ENCODE measurements at places on chromosomes 6 and 20. TPM values are rescaled to one million over a fixed set of nuclear protein-coding genes. Genes with fewer than 3 reads are reported as not detected.

Gene AP5S1
- total RNA-seq, result 21.5 TPM

Gene SPAG4
- total RNA-seq, result 10.5 TPM

Gene CYP24A1
- not detected for total RNA-seq

Gene TFAP2C
- not detected for total RNA-seq

Gene ANKRD66
- not detected for total RNA-seq

Gene CST5
- not detected for total RNA-seq

Gene CYP39A1
- total RNA-seq, result 0.26 TPM

Gene TP53TG5
- total RNA-seq, result not detected

Gene AGPAT4
- total RNA-seq, result 11.6 TPM

Gene COL9A3
- total RNA-seq, result 0.38 TPM

Gene DEFB115
- total RNA-seq, result not detected

Gene NRSN1
- not detected for total RNA-seq

Gene CHRNA4
- 0.13 TPM for total RNA-seq

Gene ZC2HC1B
- not detected for total RNA-seq

Gene HLA-DRA
- under 0.01 TPM for total RNA-seq

Gene COL21A1
- total RNA-seq, result 1.2 TPM

Gene C6orf15
- total RNA-seq, result not detected

Gene CHD6
- total RNA-seq, result 25.4 TPM

Gene RBM24
- 0.64 TPM for total RNA-seq

Gene CST2
- total RNA-seq, result not detected

Gene HLA-DQB1
- total RNA-seq, result under 0.01 TPM

Gene MYCT1
- total RNA-seq, result 120 TPM

Gene TEAD3
- total RNA-seq, result 0.13 TPM

Gene CD24
- total RNA-seq, result 0.38 TPM

Gene GSTA2
- total RNA-seq, result not detected

Gene NDUFAF5
- total RNA-seq, result 8.6 TPM

Gene KCNG1
- total RNA-seq, result 2.3 TPM

Gene NEU1
- total RNA-seq, result 73.0 TPM

Gene TNFRSF21
- total RNA-seq, result 120 TPM

Gene YTHDF1
- total RNA-seq, result 16.4 TPM

Gene CNR1
- total RNA-seq, result under 0.01 TPM

Gene OOEP
- 0.13 TPM for total RNA-seq

Gene SIGLEC1
- not detected for total RNA-seq

Gene ELOVL4
- 0.13 TPM for total RNA-seq

Gene PROCR
- 83.1 TPM for total RNA-seq

Gene ADRM1
- total RNA-seq, result 105 TPM

Gene PRDM1
- total RNA-seq, result 1.5 TPM

Gene SYNDIG1
- not detected for total RNA-seq

Gene FLRT3
- 0.90 TPM for total RNA-seq

Gene DCDC2
- not detected for total RNA-seq

Gene MTFR2
- total RNA-seq, result 0.76 TPM

Gene AVP
- not detected for total RNA-seq

Gene GPLD1
- 0.25 TPM for total RNA-seq

Gene FNDC1
- total RNA-seq, result not detected

Gene RHAG
- total RNA-seq, result not detected

Gene GPX5
- total RNA-seq, result not detected

Gene C20orf202
- total RNA-seq, result under 0.01 TPM

Gene C6orf52
- total RNA-seq, result 0.25 TPM

Gene SDCBP2
- 4.0 TPM for total RNA-seq

Gene WFDC2
- not detected for total RNA-seq

Gene ECT2L
- not detected for total RNA-seq

Gene TNNC2
- total RNA-seq, result 0.13 TPM

Gene ADTRP
- 0.38 TPM for total RNA-seq

Gene MRAP2
- 4.6 TPM for total RNA-seq

Gene NOX3
- not detected for total RNA-seq

Gene FERMT1
- total RNA-seq, result 0.13 TPM

Gene TDRD6
- total RNA-seq, result under 0.01 TPM

Gene FNDC11
- 1.3 TPM for total RNA-seq

Gene GMPR
- total RNA-seq, result 10.9 TPM

Gene SYCP2
- 1.1 TPM for total RNA-seq

Measured in dermis microvascular lymphatic vessel endothelial cell (primary cell).